DMS153 (cell line): ENCODE measurements at places on chromosomes 6 and 20.

- peak; percentile 38 for DNase-seq
Measured at GRCh38 chr6:3732345-3733141, 19.0 kb downstream of the PXDC1 start.

DNA sequence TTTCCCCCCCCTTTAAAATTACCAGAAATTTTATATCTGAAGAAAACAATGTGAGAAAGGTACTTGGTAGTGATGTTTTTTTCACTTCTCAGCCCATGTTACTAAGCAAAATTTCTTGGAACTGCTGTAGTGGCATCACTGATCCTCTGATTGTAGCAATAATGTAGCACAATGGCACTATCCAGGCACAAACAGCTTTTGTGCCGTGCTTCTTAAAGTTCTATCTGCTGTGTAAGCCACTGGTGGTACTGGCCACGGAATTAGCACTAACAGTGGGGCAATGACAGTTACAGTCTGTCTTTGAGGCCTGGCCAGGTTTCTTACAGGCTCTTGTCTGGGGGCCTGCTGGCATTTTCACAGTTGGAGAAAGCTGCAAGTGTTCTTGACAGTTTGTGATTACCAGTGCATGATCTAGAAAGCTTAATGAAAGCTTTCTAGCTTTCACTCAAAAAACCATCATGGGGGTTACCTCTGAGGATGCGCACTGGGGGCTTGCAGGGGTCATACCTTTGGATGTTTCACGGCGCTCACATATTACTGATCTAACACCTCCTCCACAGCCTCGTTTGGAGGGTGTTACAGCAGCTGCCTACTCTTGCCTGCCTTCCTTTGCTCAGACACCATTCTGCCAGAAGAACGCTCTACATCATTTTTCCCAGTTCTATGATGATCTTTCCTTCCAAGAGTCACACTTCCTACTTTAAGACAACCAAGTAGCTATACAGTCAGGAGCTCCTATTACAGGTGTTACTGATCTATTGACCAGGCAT, 58.4 kb upstream of the ARMH2 start:
- no peak for DNase-seq

DNA sequence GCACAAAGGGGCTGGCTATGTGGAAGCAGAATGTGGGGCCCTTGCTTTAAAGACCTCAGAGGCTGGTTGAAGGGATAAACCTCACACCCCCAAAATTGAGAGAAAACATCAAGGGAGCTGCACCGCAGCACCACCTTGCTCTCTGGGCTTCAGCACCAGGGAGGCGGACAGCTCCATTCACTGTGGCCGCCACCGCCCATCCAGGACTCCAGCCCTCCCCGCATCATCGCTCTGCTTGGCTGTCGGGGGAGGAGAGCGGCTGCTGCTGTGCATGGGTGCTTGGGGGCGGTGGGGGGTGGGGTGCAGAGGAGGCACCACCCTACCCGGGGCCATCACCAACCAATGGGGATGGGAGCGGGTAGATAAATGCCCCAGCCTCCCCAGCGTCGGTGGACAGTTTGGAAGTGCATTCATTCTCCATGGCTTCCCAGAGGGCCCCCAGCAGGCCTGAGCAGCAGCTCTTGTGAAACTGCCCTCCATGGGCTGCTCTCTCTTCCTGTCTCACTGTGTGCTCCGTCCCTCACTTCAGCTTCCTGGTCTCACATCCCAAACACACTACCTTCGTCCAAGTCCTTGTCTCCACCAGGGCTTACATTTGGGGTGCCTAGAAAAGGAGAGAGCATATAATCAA, 75.7 kb upstream of the BHLHE23 start:
- DNase-seq: no peak

DNA sequence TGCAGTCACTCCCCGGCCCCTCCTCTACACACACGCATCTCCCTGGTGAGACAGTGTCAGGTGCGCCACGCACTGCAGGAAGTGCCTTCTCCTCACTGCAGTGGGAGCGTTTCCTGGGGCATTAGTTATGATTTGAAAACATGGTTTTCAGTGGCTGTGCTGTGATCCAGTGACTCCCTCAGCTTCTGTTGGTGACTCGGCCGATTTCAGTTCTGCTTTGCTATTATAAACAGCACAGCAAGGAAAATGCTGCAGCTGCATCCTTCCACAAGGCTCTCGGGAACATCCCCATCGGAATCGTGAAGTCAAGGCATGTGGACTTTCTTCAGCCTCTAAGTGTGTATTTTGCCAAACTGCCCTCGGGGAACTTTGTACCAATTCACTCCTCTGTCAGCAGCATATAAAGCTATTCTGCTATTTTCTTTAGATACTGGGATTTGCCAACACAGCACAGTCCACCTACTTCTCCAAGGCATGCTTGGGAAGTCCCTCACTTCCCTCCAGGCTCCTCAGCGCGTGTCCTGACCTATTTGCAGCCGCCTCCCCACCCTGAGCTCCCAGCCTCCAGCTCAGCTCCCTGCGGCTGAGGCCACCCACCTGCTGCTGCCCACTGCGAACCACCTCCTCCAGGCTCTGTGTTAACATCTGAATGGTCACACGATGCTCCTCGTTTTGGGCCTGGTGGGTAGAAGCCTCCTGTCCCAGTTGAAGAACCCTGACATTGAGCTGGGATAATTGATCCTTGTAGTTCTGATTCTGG, 54.5 kb downstream of the GINS1 start:
- no peak for DNase-seq

GRCh38 chr6:41748542-41748941, 1.3 kb upstream of the PGC start:
- no peak for DNase-seq

- DNase-seq: no peak
Measured at GRCh38 chr6:163837691-163838431, 423.3 kb downstream of the QKI start.

GRCh38 chr6:144006736-144007477, 1.2 kb downstream of the PLAGL1 start:
- DNase-seq: no peak

DNA sequence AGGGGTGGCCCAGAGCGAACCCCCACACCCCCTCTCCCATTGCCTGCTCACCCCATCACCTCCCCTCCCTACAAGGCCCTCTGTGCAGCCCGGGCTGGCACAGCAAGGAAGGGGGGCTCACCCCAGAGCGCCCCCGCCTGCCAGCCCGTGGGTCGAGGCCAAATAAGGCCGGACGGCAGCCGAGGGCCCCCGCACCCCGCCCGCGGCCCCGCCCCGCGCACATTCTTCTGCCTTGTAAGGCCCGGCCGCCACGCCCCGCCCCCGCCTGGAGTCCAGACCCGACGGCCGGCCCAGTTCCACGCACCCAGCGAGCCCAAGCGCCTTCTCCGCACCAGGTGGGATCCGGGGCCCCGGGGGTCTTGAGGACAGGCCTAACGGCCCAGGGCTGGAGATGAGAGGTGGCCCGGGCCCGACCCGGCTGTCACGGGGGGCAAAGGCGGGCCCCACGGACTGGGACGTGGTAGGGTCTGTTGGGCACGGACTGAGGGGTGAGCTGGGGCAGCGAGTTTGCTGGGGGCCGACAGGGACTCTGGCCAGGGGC, at the start of gene MYL9:
Gene MYL9 (plus strand): TSS at position 293 of the 541 bp plus-strand sequence. CDS start 3,366 bp downstream, outside the sequence.
- no peak for DNase-seq

- DNase-seq: no peak
Measured at GRCh38 chr6:3372184-3372846, 84.5 kb downstream of the SLC22A23 start.

DNA sequence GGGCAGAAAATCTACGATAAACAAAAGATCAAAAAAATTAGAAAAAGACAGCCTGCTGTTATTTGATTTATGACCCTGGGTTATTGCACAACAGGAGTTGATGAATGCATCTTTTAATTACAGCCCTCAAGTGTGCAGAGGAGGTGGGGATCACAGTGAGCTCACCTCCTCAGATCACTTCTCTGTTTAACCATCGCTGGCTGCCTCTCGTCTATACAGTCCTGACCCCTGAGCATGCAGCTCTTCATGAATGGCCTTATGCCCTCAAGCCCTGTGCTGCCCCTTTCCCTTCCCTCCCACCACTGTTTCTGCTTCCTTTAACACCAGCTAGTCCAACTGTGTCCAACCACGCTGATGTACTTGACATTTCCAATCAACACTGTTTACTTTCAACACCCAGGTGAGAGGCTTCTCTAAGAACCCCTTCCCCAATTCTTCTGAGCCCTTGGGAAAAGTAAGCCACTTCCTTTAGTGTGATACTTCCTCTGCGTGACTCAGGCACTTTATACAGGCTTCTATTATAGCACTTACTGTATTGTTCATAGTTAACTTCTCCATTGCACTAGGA, 60.6 kb upstream of the RIPOR2 start:
- no peak for DNase-seq

- DNase-seq: no peak
Measured at GRCh38 chr6:5135788-5136376, 50.7 kb downstream of the PPP1R3G start.

- DNase-seq: no peak
Measured at GRCh38 chr6:84762220-84763002, 2.0 kb downstream of the TBX18 start.

GRCh38 chr20:51966296-51966971, 164.1 kb upstream of the SALL4 start:
- peak; percentile 6 for DNase-seq

DNA sequence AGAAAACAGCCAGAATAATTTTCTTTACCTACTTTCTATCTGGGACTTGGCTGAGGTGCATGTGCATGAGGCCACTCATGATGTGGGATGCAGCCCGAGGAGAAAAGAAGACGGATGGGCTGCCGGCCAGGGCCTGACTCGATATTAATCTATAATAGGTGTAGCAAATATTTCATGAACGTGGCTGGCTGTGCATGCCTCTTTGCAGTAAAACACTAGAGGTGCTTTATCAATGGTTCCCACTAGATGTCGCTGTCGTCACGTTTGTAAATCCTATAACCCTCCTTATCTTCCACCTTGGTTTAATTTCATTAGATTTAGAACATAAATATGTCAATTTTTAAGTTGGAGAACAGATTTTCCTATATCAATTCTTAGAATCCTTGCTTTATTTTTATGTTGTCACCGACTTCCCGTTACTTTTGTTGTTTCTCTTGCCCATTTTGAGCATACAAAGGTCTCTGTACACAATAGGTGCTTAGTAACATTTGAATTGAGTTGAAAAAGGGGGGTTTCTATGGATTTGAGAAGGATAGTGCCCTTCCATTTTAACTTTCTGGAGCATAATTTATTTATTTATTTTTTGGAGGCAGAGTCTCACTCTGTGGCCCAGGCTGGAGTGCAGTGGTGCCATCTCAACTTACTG, 19.6 kb upstream of the FERMT1 start:
- DNase-seq: peak; percentile 22

- no peak for DNase-seq
Measured at GRCh38 chr20:21237956-21238799, 65.0 kb upstream of the XRN2 start.

DNA sequence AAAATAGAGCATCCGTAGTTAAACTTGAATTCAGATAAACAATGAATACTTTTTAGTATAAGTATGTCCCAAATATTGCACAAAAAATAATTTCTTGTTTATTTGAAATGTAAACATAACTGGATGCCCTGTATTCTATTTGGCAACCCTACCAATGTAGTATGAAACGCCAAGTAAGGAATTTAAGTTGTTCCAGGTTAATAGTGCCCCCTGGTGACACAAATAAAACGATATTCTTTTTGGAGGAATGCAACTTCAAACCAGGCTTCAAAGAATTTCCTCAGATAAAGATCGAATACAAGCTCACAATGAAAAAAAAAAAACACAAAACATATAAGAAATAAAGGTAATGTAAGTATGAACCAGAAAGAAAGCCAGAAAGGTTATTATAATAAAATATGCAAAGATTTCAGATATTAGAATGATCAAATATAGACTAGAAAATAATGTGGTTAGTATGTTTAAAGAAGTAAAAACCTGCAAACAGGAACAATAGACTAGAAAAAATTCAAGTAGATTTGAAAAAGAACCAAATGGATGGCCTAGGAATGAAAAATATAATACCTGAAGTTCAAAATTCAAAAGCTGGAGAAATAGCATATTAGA, 18.4 kb upstream of the AKAP7 start:
- DNase-seq: no peak

DNA sequence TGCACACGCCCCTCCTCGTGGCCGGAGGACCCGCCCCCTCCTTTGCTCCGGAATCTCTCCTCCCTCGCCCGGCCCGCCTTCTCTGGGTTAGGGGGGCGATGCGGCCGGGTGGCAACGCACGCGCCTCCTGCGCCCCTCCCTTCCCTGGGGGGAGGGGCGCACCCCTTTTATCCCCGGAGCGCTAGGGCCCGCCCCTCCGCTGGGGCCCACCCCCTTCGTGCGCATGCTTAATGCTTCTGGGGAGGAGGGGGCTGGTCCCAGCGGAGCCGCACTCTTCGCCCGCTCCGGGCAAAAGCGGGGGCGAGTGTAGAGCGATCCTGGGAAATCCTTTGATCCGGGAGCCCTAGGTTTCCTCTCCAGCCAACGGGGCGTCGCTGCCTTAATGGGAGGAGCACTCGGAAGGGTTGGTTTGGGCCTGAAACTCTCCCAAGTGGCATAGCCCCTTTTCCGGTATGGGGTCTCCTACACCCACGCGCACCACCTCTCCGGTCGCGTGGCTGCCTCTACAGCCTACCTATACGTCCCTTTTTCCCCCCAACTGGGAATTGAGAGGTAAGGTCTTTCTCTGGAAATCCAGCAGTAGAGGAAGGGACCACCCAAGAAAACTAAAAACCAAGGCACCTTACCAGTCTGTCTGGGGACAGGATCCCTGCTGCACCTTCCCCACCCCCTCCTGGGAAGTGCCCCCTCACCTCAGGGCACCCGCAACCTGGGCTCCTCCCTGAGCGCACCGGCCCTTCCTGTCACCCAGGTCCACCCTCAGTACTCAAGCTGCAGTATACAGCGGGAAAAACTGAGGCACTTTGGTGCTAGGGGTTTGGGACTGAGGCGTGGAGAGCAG, 2.1 kb downstream of the SOX12 start:
- DNase-seq: peak; percentile 80

DNA sequence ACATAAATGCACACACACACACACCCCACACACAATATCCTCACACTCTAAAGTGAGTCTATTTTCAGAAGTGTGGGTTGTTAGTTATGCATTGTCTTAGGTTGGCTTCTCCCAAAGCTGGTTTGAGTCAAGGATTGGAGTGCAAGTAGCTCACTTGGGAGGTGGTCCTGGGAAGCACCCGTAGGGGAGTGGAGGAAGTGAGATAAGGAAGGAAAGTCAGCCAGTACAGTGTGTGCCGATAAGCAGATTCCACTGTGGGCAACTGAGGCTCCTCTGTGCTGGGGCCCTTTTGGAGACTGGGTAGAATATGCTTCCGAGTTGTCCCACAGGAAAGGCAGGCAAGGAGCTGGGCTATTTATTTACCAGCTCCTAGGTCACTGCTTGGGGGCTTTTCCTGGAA, 67.2 kb downstream of the PLCB4 start:
- DNase-seq: no peak
